Skeletal muscle tissue (tissue), 5 donors: ENCODE measurements at places on chromosomes 3 and 15. TPM values are rescaled to one million over a fixed set of nuclear protein-coding genes. Genes with fewer than 3 reads are reported as not detected.

Gene SEC22C
- total RNA-seq = 21.4 TPM

Gene C3orf22
- total RNA-seq = under 0.01 TPM

Gene PRTG
- total RNA-seq = 4.7 TPM

Gene SEMA3F
- 2.1 TPM for total RNA-seq

Gene PROK2
- total RNA-seq = 0.52 TPM

Gene NDUFAF3
- 39.1 TPM for total RNA-seq

Gene PATL2
- total RNA-seq = 2.6 TPM

Gene HYPK
- 14.1 TPM for total RNA-seq

Gene SOX14
- total RNA-seq = not detected

Gene CLRN1
- total RNA-seq = not detected

Gene ADAMTS9
- 106 TPM for total RNA-seq

Gene SLC22A14
- under 0.01 TPM for total RNA-seq

Gene MYRIP
- 1.0 TPM for total RNA-seq

Gene DAZL
- not detected for total RNA-seq
